Fibroblast of the aortic adventitia (primary cell): ENCODE measurements at places on chromosomes 12 and 14.

- peak; percentile 5 for DNase-seq
Measured at GRCh38 chr12:107760207-107760808, 629 bp downstream of the PRDM4 start.

DNA sequence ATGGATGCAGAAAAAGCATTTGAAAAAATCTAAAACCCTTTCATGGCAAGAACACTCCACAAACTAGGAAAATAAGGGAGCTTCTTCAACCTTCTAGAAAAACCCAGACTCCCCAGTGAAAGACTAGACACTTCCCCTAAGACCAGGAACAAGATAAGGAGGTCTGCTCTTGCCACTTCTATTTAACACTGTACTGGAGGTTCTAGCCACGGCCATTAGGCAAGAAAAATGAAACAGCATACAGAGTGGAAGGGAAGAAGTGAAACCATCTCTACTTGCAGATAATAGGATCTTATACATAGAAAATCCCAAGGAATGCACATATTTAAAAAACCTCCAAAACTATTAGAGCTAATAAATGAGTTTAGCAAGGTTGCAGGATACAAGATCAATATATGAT is 42.3 kb downstream of the CHGA start:
- no peak for DNase-seq

DNA sequence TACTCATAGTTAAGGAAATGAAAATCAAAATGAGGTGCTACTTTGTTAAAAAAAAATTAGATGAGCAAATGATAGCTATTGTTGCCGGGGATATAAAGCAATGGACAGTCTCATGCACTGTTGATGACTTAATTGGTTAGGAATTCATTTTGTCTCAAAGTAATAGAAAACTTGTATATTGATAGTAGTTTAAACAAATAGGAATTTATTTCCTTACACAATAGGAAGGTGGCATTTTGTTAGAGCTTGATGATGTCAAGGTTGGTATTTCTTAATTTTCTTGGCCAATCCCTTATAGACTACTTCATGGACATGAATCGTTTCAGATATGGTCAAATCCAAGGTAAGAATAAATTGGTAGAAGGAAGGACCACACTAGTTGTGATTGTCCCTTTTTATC is 7.8 kb downstream of the PRPF39 start:
- peak; percentile 43 for DNase-seq

DNA sequence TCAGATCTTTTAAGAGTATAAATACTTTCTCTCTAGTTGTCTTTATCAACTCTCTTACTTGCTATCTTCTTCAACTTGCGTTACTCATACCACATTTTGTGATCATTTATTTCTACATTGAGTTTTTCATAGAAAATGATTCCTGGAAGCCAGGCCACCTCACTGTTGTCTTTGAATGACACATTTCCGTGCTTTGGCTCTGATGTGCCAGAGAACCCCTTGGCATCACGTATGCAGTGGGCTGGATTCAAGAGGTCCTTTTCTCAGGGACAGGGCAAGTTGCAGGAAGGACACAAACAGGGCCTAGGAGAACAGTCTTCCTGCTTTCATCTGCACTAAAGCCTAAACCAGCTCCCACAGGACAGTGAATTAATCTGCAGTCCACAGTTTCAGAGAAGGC is 70.3 kb upstream of the PYGL start:
- DNase-seq, result peak; percentile 20

DNA sequence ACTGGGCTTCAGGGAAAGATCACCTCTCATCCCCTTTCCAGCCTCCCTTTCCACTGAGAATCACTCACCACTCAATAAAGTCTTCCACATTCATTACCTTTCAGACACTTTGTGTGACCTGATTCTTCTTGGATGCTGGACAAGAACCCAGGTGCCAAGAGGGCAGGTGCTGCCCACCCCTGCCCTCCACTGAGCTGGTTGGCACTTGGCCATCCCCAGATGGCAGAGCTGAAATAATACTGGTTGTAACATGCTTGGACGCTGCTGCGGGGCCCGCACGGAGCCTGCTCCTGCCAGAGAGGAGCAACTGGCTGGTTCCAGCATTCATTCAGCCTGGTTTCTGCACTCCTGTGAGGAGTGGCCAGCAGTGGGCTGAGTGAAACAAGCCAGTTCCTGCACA is 386.7 kb upstream of the CCDC196 start:
- DNase-seq, result no peak

GRCh38 chr12:75212072-75212471 is 2.4 kb upstream of the KCNC2 start:
- no peak for DNase-seq
